ENCODE measurements at places on chromosomes 12 and 14.
A peak's percentile ranks its signal among the peaks of the same experiment; 100 is the strongest.

- DNase-seq = no peak
Observed at GRCh38 chr12:48016373-48017020, 12.2 kb upstream of the COL2A1 start.

GRCh38 chr14:65486863-65487262 is 74.3 kb downstream of the FUT8 start:
- no peak for DNase-seq

DNA sequence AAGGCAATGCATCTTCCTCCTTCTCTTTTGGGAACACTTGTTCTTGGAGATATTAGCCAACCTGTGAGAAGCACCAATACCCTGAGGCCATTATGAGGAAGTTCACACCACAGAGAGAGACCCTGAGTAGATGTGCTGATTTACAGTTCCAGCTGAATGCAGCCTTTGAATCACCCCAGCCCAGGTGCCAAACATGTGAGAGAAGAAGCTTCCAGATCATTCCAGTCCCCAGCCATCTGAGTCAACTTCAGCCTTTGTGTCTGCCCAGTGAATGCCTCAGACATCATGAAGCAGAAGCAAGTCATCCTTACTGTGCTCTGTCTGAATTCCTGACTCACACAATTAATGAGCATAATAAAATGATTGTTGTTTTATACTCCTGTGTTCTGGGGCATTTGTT is 25.1 kb downstream of the C12orf42 start:
- DNase-seq = no peak

DNA sequence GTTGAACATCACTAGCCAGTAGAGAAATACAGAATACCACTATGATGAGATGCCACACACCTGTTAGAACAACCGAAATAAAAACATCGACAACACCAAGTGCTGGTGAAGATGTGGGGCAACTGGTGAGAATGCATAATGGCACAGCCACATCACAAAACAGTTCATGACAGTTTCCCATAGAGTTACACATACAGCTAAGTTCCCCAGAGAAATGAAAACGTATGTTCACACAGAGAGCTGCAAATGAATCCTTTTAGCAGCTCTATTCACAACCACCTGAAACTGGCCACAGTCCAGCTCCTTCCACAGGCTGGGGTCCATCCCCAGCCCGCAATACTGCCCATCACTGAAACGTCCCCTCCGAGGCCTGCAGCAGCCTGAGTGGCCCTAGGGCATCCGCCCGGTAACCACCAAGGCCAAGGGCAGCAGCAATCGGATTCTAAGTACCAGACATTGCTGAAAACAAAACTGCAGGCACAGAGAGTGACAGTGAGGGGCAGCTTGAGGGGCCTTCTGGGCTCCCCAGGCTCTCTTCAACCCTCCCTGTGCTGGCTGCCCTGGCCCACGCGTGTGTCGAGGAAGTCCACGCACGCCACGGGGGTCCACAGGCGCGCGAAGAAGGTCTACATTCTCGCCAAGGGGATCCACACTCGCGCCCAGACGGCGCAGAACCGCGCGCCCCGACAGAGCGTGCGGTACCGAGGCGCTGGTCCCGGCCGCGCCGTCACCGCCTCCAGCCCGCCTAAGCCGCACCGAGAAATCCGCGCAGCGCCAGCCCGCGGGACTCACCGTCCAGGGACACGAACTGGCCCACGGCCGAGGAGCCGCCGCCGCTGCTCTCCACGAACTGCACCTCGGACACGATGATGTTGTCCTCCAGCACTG is 903 bp downstream of the BRF1 start:
- DNase-seq = peak; percentile 29

GRCh38 chr12:104763168-104763805 is 194.8 kb downstream of the SLC41A2 start:
- DNase-seq = no peak

GRCh38 chr12:29429999-29430715 is 49.2 kb upstream of the ERGIC2 start:
- DNase-seq = no peak

- no peak for DNase-seq
Observed at GRCh38 chr12:109299849-109300248, 9.2 kb downstream of the FOXN4 start.

Measured in stimulated activated CD4-positive, alpha-beta T cell treated with anti-CD3 and anti-CD28 coated beads, Interleukin-4, amount 100 ng/mL, for 1 hour (primary cell).